ENCODE measurements at places on chromosomes 3 and 15.

- peak; percentile 89 for DNase-seq
Observed at GRCh38 chr3:112560721-112561483, 860 bp downstream of the ATG3 start.

- DNase-seq = no peak
Observed at GRCh38 chr3:71095511-71096291, 487.8 kb downstream of the FOXP1 start.

DNA sequence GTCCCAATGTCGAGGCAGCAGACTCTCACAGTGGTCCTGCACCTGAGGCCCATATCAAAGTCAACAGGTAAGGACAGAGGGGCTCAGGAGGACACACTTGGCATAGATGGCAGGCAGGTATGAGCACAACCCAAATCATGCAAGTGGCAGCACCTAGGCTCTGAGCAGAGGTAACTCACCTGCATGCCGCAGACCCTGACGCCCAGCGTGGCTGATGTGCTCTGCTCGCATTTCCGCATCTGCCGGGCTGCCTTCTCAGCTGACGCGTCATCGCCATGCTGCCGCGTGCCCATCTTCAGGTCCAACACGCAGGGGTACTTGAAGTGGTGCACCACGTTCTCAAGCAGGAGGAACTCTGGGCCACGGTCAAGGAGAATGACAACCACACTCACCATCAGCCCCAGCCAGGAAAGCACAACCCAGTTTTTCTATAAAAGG is 4.2 kb upstream of the GMPPB start:
- DNase-seq = no peak

- DNase-seq = no peak
Observed at GRCh38 chr3:151384741-151385174, at the start of gene P2RY12. P2RY12 (minus strand) TSS chr3:151384753; CDS start chr3:151338845, 45,908 bp downstream.

- no peak for DNase-seq
Observed at GRCh38 chr15:70030851-70031250, 66.9 kb downstream of the TLE3 start.

- no peak for DNase-seq
Observed at GRCh38 chr3:188516515-188516914, 362.6 kb downstream of the LPP start.

All from amniotic stem cell (primary cell).